ENCODE measurements at places on chromosomes 1 and 21.
A peak's percentile ranks its signal among the peaks of the same experiment; 100 is the strongest.

DNA sequence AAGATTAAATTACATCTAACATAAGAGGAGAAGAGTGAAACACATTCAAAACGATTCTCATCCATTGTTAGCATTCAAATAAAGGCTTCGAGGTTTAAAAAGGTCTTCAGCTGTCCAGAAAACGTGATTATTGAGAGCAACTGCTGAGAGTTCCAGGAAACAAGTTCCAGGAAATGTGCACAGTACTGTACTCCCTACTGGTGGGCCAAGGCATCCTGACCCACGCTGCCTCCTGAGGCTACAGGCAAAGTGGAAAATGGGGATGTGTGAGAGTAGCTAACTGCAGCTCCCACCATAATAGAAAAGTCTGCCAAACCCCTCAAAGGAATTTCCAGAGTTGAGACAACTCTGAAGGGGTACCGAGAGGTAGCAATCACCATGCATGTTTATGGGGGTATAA lies 2.0 kb downstream of the VAV3 start:
- DNase-seq, result no peak

DNA sequence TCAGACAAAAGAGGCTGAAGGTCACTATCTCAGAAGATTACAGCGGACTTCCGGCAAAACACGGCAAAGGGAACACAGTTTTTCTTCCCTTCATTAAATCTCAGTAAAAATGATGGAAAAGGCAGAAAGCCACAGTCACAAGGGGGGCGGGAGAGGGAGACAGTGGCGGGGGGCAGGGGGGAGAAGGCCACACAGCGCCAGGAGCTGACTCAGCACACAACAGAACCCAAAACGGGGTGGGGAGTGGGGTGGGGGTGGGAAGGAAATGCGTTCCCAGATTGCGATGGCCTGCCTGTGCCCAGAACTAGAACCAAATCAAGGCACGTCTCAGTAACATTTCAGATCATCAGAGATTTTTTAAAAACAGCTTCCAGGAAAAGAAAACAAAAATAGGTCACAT lies 13.4 kb downstream of the CFAP74 start:
- no peak for DNase-seq

DNA sequence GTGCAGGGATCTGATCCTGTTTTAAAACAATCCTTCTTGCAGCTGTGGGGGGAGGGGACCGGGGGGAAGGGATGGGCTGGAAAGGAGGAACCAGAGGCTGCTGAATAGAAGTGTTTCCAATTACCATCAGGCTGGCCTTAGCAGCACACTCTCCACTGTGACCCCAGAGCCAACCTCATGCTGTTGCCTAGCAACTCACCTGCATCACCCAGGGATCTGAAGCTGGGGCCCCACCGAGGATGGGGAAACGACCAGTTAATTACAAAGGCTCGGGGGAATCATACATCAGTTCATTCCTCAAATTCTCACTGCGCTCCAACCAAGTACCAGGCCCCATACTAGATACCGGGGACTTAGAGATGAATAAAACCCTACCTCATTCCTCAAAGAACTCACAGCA lies 11.9 kb upstream of the GPX7 start:
- DNase-seq, result no peak

DNA sequence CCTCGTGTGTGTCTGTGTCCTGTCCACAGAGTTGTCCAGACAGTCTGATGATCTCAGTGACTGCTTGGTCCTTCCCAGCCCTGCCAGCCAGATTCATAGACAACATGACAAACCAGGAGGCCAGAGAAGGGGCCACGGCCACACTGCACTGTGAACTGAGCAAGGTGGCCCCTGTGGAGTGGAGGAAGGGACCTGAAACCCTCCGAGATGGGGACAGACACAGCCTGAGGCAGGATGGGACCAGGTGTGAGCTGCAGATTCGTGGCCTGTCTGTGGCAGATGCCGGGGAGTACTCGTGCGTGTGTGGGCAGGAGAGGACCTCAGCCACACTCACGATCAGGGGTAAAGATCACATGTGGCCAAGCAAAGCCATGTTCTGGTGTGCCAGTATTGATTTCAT lies 96.4 kb downstream of the OBSCN start:
- DNase-seq, result no peak

DNA sequence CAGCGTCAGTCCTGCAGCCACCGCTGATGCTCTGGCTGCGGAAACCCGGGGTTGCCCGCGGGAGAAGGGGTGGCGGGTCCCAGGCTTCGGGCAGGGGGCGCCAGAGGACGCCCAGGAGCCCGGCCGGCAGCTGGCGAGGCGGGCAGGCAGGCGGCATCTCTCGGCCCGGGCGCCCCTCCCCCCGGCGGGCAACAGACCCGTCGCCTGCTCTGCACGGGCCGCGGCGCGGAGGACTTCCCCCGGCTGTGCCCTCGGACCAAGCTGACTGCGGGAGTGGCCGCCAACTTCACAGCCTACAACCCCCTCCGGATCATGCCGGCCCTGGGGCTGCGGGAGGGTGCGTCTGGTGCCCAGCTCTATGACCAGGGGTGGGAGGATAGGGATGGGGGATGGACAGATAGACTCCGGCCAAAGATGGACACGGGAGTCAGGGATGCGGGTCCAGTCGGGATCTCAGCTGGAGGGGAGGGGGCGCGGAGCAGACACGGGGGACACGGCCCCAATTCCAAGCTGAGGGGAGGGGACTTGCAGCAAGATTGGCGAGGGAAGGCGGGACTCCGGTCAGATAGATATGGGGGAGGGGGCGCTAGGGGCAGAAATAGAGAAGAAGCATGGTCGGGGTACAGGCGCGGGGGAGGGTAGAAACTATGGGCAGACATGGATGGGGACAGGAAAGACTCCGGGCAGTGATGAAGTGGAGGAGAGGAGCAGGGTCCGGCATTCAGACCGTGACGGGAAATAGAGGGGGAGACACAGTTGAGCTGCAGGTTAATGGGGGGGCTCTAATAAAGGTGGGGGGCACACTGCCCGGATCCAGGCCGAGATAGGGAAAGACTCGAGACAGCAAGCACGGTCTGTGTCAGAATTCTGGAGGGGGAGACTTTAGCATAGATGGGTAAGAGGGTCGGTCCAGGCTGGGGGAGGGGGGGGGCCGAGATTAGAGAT lies 1.1 kb downstream of the ADGRB2 start:
- no peak for DNase-seq

DNA sequence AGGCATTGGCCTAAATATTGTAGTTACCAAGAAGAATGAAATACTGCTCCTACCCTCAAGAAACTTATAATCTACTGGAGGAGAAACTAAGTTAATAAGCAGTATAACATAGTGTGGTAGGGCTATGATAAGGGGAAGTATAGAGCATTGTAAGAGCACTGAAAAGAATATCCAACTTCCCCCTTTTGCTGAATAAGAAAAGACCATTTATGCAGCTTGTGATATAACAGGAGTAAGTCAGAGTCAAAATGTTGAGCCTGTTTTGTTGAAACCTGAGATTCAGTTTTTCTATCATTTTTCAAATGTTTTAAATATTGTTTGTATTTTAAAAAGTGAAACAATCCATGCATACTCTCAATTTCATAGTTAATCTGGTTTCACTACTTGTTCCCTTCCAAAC lies 48.3 kb upstream of the FCRL4 start:
- no peak for DNase-seq

DNA sequence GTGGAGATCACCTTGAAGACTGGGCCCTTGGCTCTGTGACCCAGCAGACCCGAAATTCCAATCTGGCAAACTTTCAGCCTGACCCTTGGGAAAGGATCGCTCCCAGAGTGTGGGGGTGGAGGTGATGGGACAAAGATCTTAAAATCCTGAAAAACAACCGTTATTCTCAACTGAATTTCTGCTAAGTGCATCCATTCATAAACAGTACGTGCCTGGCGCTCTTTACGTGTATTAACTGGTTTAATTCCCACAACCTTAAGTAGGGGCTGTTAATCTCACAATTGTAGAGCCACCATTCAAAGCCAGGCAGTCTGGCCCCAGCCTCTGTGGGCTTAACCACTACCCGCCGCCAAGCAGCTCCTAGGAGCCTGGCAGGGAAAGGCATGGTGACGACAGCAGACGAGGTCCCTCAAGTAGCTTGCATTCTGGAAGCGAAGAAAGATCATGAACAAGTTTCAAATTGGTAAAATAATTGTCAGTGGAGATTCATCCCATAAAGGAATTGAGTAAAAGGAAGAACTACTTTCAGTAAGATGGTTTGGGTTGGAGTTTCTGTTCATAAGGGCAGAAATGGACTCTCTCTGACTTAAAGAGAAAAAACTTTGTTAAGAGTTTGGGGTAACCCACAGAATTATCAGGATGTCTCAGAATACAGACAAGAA lies 11.4 kb upstream of the RGS16 start:
- no peak for DNase-seq

- DNase-seq, result no peak
These were observed 5.9 kb downstream of the ITLN1 start for GRCh38 chr1:160879056-160879455.

- no peak for DNase-seq
These were observed 2.8 kb upstream of the SPSB1 start for GRCh38 chr1:9289711-9290485.

DNA sequence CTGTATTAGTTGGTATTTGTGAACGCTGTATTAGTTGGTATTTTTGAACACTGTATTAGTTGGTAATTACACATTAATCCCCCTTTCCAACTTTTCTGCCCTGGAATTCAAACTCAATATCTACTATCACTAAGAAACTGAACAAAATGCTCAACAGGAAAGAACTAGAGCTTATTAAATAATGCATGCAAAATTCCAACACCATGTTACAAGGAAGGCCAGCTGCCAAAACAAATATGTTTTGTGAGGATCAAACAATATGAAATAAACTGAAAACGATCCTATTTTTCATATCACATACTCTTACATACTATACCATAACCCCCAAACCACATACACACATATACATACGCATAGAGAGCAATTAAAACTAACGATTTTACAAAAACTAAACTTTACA lies 104.9 kb downstream of the CDC42BPA start:
- DNase-seq, result no peak

DNA sequence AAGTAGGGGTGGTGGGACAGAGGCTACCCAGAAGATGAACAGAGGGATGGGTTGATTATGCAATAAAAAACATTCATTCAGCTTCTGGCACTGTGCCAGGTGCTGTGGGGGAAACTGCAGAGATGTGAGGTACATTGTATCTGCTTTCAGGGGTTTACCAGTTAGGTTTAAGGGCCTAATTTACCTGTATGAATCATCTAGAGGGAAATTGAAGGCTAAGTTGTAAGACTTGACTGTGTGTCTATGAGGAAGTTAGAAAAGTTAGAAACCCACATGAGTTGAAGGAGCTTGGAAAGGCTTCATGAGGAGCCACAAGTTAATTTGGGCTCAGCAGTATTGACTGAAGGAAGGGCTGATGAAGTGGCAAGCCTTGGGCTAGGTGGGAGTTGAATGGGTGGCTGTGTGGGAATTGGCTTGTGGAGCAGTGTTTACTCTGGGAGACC lies 36.7 kb upstream of the APOBEC4 start:
- no peak for DNase-seq

- no peak for DNase-seq
These were observed 257.1 kb downstream of the DYRK1A start for GRCh38 chr21:37623689-37624088.

DNA sequence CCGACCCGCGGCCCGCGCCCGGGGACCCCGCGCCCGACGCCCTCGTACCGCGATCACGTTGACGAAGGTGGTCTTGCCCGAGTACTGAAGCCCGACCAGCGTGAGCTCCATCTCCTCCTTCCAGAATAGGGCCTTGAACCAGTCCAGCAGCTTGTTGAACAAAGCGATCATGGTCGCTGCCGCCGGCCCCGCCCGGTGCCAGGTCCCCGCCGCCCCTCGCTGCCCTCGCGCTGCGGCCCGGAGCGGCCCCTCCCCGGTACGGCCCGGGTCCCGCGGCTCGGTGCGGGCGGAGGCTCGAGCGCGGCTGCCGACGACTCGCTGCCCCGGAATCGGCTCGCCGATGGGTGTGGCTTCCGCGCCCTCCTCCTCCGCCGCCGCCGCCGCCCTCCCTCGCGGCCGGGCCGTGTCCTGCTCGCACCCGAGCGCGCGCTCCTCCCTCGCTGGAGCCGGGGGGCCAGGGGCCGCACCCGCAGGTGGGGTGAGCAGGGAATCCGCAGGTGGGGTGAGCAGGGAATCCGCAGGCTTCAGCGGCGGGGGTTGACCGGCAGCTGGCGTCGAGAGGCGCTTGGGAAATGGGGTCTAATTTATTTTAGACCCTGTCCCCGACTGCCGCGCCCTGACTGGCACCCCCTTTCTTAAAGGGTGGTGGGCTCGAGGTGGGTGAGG lies at the start of gene ARL8A:
Gene ARL8A, minus strand, starts transcription at position 336 of the 666 bp plus-strand sequence. Its CDS starts 165 bp downstream, at position 171.
- DNase-seq, result peak; percentile 51

DNA sequence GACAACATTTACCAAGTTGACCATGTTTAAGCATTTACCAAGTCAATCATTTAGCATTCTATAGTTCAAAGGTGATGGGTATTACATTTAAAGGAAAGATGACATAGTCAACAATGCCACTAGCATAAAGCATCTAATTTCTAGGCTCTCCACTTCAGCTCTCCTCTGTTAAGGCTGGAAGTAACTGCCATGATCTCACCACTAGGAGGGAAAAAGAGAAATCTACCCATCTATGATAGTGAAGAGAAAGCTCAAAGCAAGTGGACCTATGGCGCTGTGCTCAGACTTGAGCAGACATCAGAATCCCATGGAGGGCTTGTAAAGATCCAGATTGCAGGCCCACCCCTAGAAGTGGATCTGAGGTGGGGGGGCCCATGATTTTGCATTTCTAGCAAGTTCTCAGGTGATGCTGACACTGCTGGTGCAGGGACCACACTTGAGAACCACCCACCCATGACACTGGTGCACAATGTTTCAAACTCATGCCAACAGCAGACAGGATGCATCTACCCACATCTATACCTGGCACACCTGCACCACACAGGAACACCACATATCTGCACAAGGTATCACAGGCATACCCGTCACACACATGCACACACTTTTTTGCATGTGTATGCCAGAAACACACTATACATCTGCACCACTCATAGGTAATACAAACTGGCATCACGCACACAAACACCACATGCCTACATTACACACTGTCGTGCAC lies 392.9 kb upstream of the RUNX1 start:
- no peak for DNase-seq

DNA sequence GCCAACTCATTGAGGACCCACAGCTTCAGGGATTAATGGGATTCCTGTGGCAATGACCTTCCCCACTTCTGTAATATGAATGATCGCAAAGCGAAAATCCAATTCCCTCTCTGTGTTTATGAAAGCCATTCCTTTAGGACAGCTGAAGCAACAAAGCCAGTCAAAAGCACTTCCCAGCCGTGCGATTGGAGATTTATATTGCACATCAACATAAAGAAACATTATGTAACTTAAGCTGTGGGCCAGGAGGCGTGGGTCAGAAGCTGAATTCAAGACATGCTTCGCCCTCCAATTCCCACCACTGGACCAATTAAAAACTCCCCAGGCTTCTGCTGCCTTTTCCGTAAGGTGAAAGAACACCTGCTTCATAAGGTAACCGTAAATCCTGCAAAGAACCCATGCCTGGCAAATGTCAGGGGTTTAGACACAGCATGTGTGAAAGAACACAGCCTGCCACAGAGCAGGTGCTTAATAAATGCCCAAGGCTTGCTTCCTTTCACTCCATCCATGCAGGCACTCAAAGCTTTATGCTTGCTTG lies 138.9 kb upstream of the SOD1 start:
- DNase-seq, result no peak

- peak; percentile 52 for DNase-seq
These were observed 15.9 kb downstream of the ESPN start for GRCh38 chr1:6440198-6441126.

- DNase-seq, result no peak
These were observed 86.7 kb upstream of the LYPLAL1 start for GRCh38 chr1:219086956-219087469.

GRCh38 chr1:202304375-202304774 lies 37.4 kb downstream of the UBE2T start:
- no peak for DNase-seq

GRCh38 chr1:172345077-172345476 lies 75.4 kb upstream of the C1orf105 start:
- DNase-seq, result no peak
